ENCODE measurements at places on chromosomes 1 and 21.

DNA sequence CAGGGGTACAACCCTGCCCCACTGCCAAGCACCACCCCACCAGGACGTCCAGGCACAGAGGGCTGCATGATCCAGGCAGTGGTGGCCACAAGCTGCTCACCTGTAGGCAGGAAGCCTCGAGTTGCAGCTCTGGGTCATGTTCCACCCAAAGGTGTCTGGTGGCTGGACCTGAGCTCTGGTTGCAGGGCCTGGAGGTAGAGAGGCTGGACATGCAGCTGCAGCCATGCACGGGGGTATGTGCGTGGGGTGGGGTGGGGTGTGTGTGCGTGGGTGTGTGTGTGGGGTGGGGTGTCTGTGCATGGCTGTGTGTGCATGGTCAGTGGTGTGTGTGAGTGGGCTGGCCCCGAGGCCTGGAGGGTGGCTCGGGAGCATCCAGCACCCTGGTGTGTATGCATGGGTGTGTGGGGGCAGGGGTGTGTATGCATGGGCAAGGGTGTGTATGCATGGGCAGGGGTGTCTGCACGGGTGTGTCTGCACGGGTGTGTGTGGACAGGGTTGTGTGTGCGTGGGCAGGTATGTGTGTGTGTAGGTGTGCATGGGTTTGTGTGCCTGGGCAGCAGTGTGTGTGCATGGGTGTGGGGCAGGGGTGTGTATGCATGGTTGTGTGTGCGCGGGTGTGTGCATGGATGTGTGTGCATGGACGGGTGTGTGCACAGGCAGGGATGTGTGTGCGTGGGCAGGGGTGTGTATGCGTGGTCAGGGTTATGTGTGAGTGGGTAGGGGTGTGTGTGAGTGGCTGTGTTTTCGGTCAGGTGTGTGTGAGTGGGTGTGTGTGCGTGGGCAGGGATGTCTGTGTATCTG is 15.6 kb downstream of the ARHGEF16 start:
- DNase-seq: no peak

DNA sequence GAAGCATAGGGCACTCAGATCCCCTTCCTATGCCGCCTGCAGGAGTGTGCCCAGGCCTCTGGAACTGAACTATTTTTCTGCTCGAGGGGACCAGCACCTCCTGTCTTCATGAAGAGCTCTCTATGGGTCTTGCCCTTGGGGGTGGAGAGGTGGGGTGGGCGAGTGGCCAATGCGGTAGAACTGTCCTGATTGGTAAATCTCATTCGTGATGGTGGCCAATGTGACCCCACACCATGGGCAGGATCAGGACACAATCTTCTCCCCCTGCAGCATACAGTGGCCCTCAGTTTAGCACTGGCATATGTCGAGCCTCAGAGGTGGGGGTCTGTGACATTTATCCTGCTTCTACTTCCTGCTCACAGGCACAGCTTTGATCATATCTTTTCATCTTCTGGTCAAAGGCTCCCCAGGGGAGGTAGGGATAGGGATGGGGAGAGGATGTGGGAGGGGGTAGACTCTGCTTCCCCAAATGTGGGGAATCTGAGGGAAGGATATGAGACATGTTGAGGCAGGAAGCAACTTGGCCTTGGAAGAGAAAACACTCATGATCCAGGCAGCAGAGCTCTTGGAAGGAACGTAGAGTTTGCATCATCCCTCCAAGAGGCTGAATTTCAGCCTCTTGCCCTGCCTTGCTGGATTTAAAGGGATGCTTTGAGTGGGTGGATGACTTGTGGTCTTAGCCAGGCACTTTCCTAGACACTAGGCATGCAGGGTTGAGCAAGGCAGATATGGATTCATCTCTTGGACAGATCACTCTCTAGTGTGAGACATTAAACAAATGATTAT is 81.8 kb downstream of the LAMC2 start:
- no peak for DNase-seq

GRCh38 chr21:38741092-38741949 is 64.4 kb upstream of the ETS2 start:
- no peak for DNase-seq

DNA sequence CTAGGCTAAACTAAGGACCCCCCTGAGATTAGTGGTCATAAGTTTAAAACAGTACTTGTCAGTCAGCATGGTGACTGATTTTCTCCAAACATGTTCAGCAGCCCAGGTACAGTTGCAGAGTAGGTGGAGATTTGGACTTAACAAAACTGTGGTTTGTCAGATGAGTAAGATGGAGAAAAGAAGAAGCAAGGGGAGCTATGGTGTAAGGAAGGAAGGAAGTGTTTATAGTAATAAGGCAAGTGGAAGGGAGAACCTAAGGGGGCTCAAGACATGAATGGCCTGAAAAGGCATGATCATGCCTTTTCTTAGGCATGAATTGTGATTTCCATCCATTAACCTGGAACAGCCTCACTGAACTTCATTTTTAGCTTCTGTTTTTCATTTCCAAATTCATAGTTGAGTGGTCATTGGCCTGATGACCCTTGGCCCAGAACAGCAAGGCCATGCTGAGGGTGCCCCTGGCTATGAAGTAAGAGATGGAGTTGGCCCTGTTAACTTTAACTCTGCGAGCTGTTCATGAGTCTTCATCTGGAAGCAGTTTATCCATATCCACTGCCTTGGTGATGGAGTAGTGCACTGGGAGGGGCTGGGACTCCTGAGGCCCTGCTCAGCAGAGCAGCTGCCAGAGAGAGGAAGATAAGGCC is 60.7 kb downstream of the LRRC8D start:
- DNase-seq: no peak

DNA sequence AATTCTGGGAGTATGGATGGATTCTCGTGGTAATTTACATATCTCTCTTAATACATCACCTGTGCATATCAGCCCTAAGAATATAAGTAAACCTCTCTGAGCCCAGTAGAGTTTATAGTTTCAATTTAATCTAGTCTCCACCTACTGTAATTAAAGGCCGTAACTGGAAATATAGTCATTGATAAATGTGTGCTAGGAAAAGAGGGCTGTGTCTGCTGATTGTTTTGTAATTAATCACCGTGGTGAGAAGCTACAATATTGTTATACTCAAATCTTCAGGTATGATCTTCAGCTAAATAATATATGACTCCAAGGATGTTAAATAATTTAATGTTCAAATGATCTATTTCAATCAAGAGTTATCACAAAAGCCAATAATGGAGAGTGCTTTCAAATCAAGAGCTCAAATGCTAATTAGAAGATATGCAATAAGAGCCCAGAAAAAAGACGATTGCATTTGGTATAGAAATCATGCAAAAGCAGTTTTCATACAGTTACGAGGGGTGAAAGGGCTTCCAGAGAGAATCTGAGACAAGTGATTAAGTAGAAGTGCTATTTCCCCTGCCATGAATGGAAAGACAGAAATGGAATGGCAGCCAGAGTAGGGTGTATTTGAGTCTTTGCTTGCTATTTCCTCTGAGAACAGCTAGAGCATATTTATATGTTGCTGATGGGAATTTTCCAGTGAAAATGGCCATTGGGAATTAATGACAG is 1134.3 kb downstream of the NCAM2 start:
- DNase-seq: no peak

GRCh38 chr1:51296383-51297357 is 33.7 kb downstream of the TTC39A start:
- DNase-seq: peak; percentile 79

All from activated CD4-positive, alpha-beta memory T cell treated with anti-CD3 and anti-CD28 coated beads, Interleukin-2, amount 10 ng/mL, durations not matched to agents 7 days and 5 days (primary cell).